ENCODE measurements at places on chromosomes 2 and 18. TPM values are rescaled to one million over a fixed set of nuclear protein-coding genes. Genes with fewer than 3 reads are reported as not detected.

TTN gene
- 9.2 TPM for total RNA-seq

EVA1A gene
- 0.72 TPM for total RNA-seq

ALPI gene
- total RNA-seq: not detected

ECEL1 gene
- not detected for total RNA-seq

SLC1A4 gene
- 16.9 TPM for total RNA-seq

DNA sequence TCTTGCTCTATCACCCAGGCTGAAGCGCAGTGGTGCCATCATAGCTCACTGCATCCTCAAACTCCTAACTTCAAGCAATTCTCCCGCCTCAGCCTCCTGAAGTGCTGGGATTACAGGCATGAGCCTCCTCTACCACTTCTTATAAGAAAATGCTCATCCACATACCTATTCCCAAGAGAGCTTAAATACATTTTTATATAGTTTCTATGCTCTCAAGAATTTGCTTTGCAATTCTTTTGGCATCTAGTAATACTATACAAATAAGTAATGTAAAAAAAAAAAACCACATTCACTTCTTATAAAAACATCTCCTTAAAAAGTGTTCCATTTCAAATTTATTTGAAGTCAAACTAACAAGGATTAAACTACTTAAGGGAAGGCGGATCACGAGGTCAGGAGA is 197.3 kb downstream of the DNAH7 start:
- no peak for DNase-seq

DNA sequence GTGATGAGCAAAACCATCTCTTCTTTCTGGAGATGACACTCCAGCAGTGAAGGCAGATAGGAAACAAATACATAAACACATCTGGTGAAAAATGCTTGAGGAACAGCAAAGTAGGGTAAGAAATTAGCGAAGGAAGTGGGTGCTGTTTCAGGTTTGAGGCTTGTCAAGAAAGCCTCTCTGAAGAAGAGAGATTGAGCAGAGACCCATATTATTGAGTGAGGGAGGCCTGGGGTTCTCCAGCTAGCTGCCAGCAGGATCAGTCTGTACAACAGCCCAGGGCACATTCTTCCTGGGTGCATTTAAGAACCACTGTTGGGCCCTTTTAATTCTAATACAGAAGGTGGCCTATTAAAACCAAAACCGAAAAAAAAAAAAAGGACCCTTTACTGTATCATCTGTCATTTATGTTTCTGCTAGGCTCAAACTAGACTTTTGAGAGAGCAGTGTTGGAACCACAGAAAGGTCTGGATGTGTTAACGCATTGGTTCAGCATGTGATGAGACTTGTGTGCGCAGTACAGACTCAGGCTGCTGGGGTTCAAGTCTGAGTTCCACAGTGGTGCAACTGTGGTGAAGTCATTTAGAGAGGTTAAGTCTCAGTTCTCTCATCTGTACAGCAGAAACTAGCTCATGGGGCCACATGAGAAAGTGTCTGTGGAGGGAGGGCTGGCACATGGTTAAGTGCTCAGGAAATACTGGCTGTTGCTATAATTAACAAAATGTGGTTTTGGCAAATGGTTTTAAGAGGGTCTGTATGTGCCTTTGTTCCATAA is 28.9 kb downstream of the MGAT5 start:
- peak; percentile 46 for DNase-seq

DNA sequence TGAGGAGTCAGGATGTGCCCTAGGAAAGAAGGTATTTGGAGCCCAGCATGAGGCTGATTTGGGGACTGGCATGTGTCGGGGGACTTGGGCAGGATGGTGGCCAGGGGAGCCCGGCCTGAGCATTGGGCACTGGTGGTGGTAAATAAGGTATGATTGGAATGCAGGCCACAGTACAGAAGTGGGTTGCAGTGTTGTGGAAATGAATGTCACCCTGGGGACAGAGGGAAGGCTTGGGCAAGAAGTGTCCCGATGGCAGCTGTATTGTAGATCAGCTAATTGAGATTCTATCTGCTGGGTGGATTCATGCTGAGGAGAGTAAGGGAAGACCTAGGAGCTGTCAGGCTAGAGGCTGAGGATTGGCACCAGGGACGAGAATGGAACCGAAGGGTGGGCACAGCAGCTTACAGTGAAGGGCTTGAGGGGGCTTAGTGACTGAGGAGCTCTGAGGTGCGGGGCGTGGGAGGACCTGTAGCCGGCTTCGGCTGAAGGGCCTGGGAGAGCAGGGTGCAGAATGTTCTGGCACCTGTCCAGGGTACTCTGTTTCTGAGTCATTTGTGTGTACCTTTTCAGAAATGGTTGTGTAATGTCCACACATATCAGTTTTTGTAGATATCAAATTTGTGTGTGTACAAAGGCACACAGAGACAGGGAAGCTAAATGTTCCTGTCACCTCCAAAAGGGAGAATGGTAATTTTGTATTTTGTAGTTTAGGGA is 170.2 kb downstream of the PRKCE start:
- no peak for DNase-seq

GRCh38 chr2:157174321-157174720 is 83.2 kb upstream of the GALNT5 start:
- DNase-seq: no peak

DNA sequence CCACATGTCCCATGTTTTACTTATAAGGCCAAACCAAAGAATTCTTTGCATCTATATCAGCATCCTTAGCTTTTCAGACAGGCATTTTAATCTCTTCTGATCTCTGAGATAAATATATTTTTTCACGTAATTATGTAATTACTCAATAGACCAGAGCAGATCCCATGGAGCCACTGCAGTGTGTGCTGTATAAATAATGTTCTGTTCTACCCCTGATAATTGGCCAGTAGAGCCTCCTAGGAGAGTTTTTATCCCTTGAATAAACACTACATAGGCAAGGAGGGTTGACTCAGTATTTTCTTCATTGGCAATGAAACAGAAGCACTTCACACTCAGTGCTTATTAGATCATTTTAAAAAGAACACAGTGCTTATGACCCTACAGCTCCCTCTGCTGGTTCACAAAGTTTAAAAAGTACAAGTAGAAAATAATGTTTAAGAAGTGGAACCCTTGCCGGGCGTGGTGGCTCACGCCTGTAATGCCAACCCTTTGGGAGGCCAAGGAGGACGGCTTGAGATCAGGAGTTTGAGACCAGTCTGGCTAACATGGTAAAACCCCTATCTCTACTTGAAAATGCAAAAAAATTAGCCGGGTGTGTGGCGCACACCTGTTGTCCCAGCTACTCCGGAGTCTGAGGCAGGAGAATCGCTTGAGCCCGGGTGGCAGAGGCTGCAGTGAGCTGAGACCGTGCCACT is 91.9 kb downstream of the PPP1R1C start:
- no peak for DNase-seq

- no peak for DNase-seq
Observed at GRCh38 chr18:41751161-41751560, 203.9 kb upstream of the PIK3C3 start.

DNA sequence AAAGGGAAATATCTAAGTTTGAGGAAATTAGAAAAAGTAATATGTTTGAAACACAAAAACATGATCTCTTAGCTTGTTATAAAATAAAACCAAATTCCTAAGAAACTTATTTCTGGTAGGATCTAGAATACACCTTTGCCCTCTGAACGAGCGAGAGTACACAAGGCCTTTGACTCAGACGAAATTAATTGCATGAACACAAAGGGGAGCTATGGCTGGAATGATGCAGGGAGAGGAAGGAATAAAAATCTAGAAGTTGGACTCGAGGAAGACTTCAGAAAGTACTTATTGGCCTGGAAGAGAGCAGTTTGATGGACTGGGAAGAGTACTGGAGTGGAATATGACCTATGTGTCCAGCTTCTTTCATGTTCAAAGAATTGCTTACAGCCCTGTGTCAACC is 927 bp upstream of the CRYGD start:
- no peak for DNase-seq

- DNase-seq: no peak
Observed at GRCh38 chr2:216740557-216741222, 45.3 kb upstream of the IGFBP5 start.

DNA sequence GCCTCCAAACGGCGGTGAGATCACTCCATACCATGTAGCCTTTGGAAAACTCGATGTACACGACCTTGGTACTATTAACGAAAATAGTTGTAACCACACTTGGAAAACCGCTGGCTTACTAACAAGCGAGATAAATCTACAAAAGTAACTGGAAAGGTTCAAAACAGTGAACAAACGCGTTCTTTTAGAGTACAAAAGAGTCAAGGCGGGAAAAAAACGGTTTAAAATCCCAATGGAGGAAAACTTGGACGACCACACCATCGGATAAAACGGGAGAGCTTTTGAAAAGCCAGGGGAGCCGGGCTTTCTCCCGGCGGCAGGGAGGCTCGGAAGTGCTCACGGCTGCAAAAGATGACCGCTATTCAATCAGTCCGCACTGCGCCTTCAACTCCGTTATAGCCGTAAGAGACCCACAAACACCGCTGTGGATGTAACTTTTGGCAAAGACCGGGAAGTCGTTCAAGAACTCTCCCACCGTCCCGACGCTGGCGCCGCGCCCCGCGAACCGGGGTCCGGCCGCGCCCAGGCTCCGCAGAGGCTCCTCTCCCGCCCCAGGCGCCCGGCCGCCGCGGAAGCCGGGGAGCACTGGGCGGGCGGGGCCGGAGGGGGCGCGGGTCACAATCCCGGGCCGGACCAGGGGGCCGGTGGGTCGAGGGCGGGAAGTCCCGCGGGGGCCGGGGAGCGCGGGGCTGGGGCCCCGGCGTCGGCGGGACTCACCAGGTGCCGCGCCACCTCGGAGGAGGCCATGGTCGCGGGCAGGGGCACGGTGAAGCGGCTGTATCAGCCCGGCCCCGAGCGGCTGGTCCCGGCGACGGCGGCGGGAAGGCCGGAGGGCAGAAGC is 465 bp downstream of the SEPTIN10 start:
- DNase-seq: no peak

DNA sequence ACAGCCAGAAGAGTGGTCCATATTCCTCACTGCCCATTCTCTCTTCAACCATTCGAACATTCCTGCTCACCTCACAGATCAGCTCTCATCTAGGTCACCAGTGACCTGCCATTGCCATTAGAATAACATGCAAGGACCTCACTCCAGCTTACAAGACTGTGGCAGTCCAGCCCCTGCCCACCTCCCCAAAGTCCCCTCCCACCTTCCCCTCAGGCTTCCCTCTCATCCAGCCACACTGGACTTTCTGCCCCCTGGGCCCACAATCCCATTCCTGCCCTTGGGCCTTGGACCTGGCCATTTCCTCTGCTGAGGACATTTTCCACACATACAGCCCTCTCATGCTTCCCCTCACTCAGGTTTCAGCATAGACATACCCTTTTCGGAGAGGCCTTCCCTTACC is 5.2 kb upstream of the TMEM177 start:
- no peak for DNase-seq

- DNase-seq: no peak
Observed at GRCh38 chr2:150983314-150983897, 278.3 kb downstream of the RBM43 start.

- DNase-seq: no peak
Observed at GRCh38 chr18:72783530-72783929, 84.3 kb downstream of the NETO1 start.

DNA sequence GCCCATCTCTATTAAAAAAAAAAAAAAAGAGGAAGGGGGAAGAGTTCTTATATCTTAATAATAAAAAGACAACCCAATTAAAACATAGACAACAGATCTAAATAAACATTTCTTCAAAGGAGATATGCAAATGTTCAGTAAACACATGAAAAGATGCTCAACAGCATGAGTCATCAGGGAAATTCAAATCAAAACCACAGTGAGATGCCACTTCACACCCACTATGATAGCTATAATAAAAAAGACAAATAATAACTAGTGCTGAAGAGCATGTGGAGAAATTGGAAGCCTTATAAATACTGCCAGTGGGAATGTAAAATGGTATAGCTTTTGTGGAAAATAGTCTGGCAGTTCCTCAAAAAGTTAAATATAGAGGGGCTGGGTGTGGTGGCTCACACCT is 61.5 kb upstream of the CYP20A1 start:
- no peak for DNase-seq

DNA sequence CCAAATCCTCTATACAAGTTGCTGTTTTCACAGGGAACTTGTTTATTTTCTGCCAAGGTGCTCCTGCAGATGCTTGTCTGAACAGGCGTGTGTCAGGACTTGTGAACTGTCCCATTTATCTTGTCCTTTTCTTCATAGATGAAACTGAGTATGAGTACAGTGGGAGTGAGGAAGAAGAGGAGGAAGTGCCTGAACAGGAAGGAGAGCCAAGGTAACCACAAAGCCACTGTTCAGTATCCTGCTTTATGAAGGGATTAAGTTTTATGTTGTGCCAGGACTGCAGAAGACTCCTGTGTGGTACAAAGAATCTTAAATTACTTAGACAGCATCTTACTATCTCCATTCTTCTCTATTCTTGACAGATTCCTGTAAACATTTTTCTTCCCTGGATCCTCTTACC is 145.0 kb downstream of the MAP4K4 start:
- DNase-seq: no peak

- peak; percentile 35 for DNase-seq
Observed at GRCh38 chr2:29841386-29842004, 79.9 kb downstream of the ALK start.

- no peak for DNase-seq
Observed at GRCh38 chr2:106143495-106144215, 50.4 kb downstream of the UXS1 start.

- DNase-seq: no peak
Observed at GRCh38 chr2:109726379-109727270, 67.5 kb upstream of the RGPD5 start.

GRCh38 chr18:59431131-59431530 is 72.1 kb upstream of the LMAN1 start:
- no peak for DNase-seq

DNA sequence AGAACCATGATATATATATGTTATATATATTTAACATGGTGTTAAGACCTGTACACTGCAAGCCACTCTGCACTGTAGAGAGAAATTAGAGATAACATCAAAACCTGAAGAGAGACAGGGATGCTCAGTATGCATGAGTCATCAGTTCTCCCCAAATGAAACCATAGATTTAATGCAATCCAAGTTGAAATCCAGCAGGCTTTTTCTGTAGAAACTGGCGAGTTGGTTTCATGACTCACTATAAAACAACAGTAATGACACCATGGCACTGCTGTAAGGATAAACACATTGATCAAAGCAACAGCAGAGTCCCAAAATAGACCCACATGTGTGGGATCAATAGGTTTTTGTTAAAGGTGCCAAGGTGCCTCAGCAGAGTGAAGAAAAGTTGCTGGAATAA is 65.8 kb downstream of the RTP5 start:
- DNase-seq: no peak

DNA sequence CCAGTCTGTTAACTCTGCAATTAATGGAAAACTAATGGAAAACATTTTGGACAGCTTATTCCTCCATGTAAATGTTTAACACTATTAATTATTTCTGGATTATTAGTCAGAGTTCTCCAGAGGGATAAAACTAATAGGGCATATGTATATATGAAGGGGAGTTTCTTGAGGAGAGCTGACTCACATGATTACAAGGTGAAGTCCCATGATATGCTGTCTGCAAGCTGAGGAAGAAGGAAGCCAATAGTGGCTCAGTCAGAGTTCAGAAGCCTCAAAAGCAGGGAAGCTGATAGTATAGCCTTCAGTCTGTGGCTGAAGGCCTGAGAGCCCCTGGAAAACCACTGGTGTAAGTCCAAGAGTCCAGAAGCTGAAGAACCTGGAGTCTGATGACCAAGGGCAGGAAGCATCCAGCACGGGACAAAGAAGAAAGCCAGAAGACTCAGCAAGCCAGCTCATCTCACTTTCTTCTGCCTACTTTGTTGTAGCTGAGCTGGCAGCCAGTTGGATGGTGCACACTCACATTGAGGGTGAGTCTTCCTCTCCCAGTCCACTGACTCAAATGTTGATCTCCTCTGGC is 136.0 kb downstream of the PTH2R start:
- no peak for DNase-seq
